ENCODE measurements at places on chromosomes 4 and X.

GRCh38 chrX:6694977-6695376 lies 160.1 kb upstream of the VCX3A start:
- DNase-seq, result no peak

DNA sequence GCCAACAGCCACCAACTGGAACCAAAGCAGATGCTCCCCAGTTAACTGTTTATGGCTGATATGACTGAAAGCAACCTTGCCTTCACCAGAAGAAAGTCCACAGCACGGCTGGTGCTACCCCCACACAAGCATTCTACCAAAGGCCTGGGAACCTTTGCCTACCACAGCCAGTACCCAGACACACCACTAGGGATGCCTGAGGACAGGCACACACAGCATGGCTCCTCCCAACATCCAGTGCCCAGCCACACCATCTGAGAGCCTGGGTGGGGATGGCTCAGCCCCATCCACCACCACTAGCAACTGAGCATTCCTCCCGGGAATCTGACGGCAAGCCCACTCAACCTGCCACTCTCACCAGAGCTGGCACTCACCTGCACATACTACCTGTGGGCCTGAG lies 178.6 kb downstream of the SLC7A11 start:
- DNase-seq, result no peak

DNA sequence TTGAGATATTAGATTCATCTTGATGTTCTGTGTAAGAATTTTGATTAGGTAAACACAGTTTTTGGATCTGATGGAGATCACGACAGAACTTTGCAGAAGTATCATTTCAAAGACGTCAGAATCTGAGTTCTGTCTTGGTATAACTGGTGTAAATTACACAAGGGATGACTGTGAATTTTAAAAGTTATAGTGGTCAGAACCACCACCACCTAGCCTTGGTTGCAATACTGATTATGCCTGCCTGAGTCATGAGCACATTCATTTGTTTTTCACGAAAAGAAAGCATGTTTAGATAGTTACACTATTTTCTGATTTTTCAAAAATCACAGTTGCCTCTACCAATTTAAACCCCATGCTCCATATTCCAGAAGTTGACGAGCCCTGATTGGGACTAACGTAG lies 54.8 kb downstream of the ZFX start:
- no peak for DNase-seq

DNA sequence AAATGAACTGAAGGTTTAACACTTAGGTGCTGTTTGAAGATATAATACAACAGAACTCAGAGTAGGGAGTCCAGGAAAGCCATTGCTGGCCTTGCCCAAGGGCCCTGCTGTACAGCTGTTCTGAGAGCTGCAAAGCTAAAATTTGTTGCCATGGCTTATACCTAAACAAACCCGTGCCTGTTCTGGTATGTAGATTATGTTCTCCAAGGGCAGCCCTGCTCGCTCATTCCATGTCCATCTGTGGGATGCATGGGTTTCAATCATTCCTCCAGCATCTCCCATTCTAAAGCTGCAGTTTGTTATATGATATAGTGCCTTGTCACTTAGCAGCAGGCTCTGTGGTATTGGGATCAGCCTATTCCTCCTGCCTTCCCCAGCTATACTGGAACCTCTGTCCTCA lies 80.8 kb upstream of the BMPR1B start:
- DNase-seq, result no peak

- no peak for DNase-seq
These were observed 1099.5 kb upstream of the INTU start for GRCh38 chr4:126533146-126533805.

- no peak for DNase-seq
These were observed 111.1 kb downstream of the CCNG2 start for GRCh38 chr4:77268108-77268507.

- DNase-seq, result no peak
These were observed 37.1 kb upstream of the SPARCL1 start for GRCh38 chr4:87566276-87566675.

GRCh38 chr4:121712001-121712651 lies 15.3 kb upstream of the ANXA5 start:
- DNase-seq, result no peak

GRCh38 chrX:130874751-130875150 lies 28.3 kb downstream of the ENOX2 start:
- DNase-seq, result no peak

- peak; percentile 50 for DNase-seq
These were observed 556 bp upstream of the SMARCA5 start for GRCh38 chr4:143512978-143513313.

- DNase-seq, result no peak
These were observed 169.6 kb downstream of the RAPGEF2 start for GRCh38 chr4:159272273-159273140.

DNA sequence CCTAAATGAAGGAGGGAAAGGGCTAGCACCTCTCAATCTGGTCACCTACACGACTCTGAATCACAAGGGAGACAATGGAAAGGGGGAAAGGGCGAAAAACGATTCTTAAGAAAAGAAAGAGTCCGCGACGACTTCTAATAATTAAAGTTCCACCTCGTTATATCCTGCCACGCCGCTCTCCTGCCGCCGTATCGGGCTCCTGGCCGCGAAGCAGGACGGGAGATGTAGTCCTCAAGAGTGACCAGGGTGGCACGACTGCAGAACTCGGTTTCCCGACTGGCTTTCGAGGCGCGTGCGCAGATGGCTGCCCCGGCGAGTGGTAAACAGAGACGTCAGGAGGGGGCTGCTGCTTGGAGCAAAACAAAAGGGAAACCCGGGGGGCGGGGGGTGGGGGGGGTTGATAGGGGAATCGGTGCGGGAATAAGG lies at the start of gene FOXO4:
TSS of gene FOXO4 (plus strand) at position 297 of the 426 bp plus-strand sequence. CDS start 678 bp downstream, outside the sequence.
- DNase-seq, result peak; percentile 55

DNA sequence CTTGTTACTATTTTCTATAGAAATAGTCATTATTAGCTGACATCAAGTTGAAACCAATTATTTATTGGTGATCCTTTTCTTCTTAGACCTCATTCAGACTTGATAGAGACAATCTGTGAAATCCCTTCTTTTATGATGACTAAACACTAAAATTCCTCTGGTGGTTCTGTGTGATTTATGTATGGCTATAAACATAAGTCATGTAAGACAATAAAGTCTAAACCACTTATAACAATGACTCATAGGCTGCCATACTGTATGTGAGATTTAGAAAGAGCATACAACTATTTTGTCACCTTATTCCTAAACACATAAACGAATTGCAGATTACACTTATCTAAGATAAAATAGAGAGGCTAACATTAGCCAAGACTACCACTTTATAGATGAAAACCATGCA lies 101.1 kb upstream of the PRR32 start:
- no peak for DNase-seq

GRCh38 chr4:169337510-169337909 lies 66.8 kb upstream of the SH3RF1 start:
- DNase-seq, result no peak

DNA sequence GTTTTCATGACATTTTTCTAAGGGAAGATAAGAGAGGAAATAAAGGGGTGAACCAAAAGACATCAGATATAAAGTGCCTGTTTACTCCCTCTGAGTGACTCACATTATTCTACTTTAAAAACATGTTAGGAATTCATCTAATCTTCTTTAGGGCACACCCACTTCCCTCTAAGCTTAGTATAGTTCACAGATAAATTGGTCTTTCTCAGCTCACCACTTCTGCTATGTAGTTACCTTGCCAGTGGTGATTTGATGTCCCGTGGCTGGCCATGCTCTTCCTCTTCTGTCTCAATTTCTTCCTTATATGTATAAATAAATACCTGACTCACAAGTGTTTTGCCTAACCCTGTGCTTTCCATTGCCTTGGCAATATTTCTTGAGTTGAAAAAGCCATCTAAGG lies 96.8 kb downstream of the PDLIM5 start:
- no peak for DNase-seq

GRCh38 chrX:23786268-23786815 lies 3.4 kb downstream of the SAT1 start:
- no peak for DNase-seq

DNA sequence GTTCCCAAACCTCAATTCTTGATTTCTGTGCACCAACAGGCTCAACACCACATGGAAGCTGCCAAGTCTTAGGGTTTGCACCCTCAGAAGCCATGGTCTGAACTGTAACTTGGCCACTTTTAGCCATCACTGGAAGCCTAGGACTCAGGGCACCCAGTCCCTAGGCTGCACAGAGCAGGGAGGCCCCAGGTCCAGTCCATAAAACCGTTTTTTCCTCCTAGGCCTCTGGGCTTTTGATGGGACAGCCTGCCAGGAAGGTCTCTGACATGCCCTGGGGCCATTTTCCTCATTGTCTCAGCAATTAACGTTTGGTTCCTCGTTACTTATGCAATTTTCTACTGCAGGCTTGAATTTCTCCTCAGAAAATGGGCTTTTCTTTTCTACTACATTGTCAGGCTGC lies 1259.6 kb downstream of the RAPGEF2 start:
- DNase-seq, result no peak

DNA sequence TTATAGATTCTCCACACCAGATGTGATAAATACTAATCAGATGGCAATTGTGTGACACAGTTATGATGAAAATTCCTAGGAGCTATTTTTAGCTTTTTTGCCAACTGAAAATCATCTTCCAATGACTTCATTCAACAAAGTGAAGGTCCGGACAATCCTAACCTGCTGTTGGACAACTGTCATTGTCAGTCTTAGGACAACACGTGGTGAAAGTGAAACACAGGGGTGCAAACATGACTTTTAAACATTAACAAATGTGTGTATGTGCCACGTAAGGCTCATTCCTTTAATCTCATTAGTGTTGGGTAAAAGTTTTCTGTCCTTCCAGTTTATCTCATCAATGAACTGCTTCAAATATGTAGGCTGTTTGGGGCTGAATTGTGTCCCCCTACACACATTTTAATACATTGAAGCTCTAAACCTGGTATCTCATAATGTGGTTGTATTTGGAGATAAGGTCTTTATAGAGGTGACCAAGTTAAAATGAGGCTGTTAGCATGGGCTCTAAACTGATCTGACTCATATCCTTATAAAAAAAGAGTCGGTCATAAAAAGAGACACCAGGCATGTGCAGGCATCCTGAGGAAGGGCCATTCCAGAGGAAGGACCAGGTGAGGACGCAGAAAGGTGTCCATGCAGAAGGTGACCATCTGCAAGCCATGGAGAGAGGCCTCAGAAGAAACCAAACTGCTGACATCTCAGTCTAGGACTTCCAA lies 41.2 kb upstream of the SMAD1 start:
- DNase-seq, result no peak

DNA sequence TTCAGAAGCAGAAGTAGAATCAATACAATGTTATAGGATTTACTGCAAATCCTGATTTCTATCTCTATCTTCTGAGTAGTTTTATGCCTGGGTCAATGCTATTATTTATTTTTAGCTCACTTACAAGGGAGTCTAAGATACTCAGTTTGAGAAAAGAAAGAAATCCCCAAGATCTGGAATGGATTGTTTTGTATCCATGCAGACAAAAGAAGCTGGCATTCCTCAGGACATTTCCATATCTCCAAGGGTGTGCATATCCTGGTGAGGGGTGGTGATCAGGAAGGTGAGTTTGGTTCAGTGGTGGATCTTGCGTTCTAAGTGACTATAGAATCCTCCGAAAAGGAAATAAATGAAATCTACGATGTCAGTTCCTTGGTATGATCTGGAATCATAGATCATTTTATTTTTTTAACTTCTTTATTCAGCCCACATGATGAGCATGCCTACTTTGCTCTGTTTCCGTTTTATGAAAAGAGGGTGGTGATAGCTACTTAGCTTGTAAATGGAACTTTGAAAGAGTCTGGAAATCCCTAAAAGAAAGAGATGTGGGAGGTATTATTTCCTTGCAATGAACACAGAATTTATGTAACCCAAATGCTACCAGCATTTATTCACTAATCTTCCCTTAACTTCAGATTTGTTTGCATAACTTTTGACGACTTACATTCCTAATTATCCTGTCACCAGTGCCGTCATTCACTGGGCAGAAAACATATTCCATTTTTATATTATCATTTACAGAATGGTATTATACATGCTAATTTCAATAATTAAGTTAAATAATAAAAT lies 81.1 kb upstream of the RAPGEF2 start:
- DNase-seq, result no peak

GRCh38 chr4:21592970-21593670 lies 355.5 kb downstream of the KCNIP4 start:
- peak; percentile 53 for DNase-seq

GRCh38 chr4:185738038-185738552 lies 73.9 kb downstream of the SORBS2 start:
- DNase-seq, result no peak

GRCh38 chrX:38856670-38857265 lies 55.5 kb downstream of the MID1IP1 start:
- DNase-seq, result no peak

DNA sequence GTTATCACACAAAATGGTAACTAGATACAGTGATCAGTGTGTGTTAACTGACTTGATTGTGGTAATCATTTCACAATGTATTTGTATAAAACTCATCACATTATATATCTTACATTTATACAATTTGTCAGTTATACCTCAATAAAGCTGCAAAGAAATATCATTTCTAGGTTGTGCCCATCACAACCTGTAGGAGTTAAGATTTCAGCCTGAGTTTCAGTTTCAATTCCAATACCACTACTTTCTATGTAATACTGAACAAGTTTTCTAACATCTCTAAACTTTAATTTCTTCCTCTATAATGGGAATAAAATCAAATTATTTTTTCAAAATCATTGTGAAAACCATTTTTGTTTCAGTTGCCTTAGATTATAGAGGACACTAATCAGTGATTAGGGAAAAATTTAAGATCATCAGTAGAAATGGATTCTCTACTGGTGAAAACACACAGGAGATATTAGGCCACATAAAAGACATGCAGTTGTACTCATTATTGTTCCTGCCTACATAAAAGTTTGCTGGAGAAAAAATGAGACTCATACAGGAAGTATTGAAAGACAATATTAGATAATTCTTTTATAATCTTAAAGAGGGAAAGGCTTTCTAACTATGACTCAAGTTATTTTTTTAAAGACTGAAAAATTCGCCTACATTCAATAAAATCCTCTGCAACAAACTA lies 18.4 kb upstream of the TBC1D1 start:
- no peak for DNase-seq

DNA sequence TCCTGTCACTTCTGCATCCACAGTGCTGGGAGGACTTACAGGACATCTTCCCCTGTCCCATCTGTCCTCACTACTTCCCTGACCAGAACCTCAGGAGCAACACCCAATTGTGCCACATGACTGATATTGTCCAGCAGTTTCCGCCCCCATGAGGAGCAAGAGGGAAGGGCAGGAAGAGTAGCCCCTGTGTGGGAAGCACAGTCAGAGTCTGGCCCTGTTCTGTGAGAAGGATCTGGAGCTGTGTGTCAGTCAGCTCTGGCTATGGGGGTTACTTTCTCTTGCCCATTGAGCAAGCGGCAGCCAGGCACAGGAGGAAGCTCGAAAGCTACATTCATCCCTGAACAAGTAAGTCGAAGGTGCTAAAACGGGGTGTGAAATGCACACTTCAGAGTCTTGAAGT lies 14.8 kb upstream of the TRIM60 start:
- DNase-seq, result no peak

GRCh38 chr4:164931551-164932324 lies 45.7 kb downstream of the TRIM61 start:
- no peak for DNase-seq

- no peak for DNase-seq
These were observed 72.2 kb upstream of the KLF3 start for GRCh38 chr4:38591617-38592337.
